ENCODE measurements at places on chromosomes 16 and 17.

- no peak for DNase-seq
Observed at GRCh38 chr17:48162306-48162934, 54.9 kb downstream of the SNX11 start.

- DNase-seq = no peak
Observed at GRCh38 chr16:87550495-87550961, 51.8 kb upstream of the JPH3 start.

GRCh38 chr16:80997139-80997798, 9.4 kb downstream of the CMC2 start:
- DNase-seq = peak; percentile 13

GRCh38 chr16:66740010-66740409, 11.4 kb downstream of the DYNC1LI2 start:
- DNase-seq = no peak

- no peak for DNase-seq
Observed at GRCh38 chr16:77894162-77894561, 105.8 kb downstream of the VAT1L start.

DNA sequence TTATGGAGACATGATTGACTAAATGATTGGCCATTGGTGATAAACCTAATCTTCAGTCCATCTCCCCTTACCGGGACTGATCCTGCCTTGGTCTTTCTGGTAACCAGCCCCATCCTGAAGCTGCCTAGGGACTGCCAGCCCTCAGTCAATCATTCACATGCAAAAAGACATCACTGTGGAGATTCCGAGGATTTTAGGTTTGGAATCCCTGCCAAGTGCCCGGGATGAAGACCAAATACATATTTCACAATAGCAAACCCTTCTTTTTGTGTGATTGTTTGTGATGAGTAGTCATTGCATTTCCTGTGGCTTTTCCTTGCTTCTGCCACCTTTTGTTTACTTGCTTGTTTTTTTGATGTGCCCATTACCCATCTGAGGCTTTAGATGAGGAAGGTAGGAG, 44.0 kb downstream of the EPN2 start:
- DNase-seq = no peak

DNA sequence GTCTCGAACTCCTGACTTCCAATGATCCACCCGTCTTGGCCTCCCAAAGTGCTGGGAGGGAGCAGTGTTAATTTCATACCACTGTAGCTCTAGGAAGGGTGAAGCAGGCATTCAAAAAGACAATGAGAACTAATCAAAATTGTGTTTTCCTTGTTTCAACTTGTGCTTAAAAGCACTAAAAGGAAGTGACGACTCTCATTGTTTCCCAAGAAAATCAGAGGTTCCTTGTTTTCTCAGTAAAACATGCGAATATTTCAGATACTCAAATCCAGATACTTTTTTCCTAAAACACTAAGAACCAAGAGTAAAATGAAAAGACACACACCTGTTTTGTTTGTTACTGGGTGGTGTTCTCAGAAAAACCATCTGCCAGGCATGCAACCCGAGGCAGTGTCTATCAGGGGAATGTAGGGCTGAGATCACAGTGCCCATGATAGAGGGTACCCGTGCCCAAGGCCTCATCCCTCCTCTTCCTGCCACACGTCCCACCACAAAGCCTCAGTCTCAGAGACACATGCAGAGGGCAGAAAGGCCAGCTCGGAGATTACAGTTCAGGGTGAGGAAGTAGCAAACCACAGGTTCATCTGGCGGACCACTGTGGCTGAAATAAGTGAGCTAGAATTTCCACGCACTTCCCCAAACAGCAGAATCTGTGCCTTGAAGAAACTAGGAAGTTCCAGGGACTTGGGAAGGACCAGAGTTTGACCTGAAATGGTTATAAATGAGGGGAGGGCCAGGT, 33.7 kb downstream of the GINS3 start:
- DNase-seq = no peak

DNA sequence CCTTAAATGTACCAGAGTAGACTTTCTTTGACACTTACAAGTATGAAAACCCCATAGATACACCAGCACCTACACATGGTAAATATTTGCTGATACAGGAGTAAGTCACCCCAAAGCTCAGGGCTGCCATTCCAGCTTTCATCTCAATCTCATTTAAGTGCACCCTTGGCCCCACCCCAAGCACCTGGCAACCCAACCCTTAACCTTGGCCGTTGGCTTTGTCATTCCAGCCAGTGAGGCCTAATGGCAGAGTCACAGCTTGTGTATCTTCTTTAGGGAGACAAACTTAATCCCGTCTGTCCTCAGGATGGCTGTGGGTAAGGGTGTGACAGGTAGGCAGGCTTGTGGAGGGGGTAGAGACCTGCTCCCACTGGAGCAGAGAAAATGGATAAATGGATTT, 31.5 kb upstream of the TMEM220 start:
- no peak for DNase-seq

- DNase-seq = no peak
Observed at GRCh38 chr17:28193241-28193640, 125.8 kb upstream of the TMEM97 start.

- no peak for DNase-seq
Observed at GRCh38 chr17:49931416-49932137, 37.4 kb upstream of the DLX4 start.

GRCh38 chr17:36703860-36704266, 102.5 kb downstream of the MRM1 start:
- DNase-seq = peak; percentile 75
